ENCODE measurements at places on chromosomes 7 and 10.
A peak's percentile ranks its signal among the peaks of the same experiment; 100 is the strongest.

GRCh38 chr7:133081119-133081598 lies 731 bp downstream of the CHCHD3 start:
- DNase-seq, result no peak

DNA sequence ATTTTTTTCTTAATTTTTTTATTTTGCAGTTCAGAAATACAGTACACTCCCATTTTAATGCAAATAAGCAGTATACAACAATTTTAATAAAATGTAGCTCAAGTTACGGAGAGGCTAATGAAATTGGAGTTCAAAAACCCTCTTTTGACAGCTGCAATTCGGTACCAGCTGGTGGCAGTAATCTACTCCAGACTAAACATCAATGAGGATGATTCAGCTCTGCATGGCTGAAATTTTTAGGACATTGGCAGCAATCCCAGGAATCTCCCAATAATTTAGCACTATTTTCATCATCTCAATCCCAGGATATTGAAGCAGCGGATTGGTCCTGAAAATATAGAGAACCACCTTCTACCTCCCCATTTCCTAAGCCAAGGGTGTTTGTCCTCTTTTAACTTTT lies 278.8 kb downstream of the CACNA2D1 start:
- DNase-seq, result peak; percentile 8

- DNase-seq, result no peak
Observed at GRCh38 chr7:50826371-50827172, 43.9 kb upstream of the GRB10 start.

- no peak for DNase-seq
Observed at GRCh38 chr10:94859086-94859485, 79.4 kb upstream of the CYP2C9 start.

GRCh38 chr7:37532636-37533035 lies 84.0 kb upstream of the ELMO1 start:
- DNase-seq, result no peak

DNA sequence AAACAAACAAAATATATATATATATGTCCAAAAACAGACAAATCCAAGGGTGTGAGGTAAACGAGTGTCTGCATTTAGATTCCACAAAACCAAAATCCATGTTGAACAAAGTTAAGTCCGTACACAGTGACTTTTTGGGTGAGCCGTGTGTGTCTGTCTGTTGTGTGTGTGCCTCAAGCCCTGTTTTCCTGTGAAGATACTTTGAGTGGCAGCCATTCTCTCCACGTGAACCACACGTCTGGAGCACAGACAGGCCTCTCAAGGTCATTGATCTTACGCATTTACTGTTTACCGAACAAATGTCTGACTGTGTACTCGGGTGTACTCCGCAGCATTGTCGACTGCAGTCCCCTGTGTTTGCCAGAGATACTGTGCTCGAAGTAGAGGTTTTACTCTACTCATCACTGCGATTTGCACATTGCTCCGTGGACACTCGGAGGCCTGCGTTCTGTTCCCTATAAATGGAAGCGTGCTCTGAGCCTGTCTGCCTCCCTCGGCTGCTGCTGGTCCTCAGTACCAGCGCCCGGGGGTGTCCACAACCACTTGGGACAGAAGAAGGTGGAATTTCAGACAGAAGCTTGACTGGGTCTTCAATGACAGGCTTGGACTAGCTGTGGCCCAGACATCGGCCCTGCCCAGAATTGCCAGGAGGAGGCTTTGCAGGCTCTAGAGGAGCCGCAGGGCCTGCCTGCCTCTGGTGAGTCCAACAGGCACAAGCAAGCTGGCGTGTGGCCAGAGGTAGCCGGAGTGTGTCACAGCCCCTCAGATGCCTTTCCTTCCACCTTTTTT lies 22.1 kb downstream of the CYP17A1 start:
- DNase-seq, result no peak

DNA sequence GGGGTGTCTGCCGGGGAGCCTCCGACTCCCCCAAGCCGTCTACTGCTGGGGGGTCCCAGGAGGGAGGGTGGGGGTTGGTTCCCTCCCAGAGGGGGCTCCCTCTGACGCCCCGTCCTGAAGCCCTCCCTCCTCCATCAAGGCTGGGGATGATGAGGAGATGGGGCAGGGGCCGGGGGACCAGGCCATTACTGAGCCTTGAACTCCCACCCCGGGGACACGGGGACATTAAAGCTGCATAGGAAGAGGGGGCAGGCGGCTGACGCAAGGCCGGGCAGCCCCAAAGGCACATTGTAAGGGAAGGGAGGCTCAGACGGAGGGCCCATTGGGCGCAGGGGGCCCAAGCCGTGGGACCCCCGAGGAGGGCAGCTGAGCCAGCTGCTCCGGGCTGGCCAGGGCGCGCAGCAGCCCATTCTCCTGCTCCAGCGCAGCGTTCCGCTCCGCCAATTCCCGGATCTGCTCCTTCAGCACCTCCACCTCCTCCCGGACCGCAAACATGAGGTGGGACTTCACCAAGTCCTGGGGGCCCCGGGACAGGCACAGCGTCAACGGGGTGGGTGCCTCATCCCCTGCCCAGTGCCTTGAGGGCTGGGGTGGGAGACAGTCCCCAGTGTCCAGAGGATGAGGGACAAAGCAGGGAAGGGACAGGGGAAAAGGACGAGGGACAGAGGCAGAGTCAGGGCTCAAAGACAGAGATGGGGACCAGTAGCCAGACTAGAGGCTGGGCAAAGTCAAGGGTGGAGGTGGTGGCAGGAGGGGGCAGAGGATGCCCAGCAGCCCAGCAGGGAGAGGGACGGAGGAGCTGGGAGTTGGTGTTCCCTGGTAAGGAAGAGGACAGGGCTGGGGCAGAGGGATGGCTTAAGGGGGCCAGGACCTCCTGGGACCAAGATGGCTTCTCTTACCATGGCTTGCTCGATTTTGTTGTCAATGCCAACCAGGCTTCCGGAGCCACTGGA lies 2.9 kb upstream of the SPACDR start:
- DNase-seq, result no peak

DNA sequence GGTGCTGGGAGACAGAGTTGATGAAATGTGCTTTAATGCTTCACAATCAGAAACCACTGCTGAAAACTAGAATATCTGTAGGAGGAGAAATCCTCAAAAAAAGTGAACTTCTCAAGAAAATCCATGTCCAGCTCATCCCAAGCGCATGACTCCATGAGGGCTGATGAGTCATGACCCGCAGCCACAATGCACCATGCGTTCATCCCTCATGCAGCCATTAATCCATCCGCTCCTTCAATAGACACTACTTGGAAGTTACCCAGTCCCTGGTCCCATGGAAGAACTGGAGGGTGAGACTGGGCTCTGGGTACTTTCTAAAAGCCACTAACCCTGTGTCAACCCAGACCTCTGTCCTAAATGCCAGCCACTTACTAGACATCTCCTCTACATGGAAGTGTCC lies 24.4 kb downstream of the TMEM273 start:
- DNase-seq, result no peak

DNA sequence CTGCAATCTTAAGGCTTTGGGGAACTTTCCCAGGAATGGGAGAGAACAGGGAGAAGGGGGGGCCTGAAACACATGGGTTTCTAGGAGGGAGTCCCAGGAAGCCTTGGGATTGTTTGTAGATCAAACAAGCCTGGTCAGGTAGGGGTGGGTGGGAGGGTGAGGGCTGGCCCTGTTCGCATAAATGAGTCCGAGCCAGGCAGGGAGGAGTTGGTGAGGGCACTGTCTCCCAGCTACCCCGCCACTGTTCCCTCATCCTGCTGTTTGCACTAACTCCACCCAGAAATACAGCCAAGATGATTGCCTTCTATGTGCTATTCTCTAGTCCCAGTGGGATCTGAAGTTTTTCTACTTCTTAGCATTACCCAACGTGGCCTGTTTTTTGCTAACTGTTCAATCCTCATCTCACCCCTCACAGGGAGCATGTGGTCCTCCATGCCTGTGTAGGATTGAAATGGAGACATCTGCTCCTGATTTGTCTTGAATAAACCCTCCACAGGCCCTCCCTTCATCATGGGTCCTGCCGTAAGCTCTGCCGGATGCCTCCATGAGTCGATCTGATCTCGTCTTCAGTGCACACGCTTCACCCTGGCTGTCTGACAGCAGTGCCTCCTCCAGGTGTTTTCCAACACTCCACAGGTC lies 257.0 kb downstream of the COBL start:
- no peak for DNase-seq

DNA sequence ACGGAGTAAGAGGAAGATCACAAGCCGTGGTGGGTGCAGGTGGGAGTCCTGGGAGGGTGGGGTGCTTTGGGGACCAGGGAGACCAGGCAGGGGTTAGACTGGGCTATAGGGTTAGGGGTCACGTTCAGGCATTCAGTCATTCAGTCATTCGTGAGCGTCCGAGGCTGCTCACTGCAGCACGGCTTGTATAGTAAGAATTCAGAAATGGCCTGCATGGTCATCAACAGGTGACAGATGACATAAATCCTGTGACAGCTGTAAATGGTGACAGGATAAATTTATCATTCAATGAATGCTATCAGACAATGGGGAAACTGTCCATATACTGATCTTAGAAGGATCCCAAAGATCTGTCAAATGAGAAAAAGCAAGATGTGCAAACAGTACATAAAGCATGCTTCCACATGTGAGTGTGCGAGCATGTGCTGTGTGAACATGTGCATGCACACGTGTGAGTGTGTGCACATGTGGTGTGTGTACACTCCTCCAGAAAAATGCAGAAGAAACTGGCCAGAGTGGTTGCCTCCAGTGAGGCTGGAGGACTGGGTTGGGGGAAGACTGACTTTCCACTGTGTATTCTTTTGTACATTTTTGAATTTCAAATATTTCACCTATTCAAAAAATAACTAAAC lies 32.0 kb upstream of the SMARCD3 start:
- DNase-seq, result no peak

GRCh38 chr10:19935176-19935575 lies 118.9 kb downstream of the PLXDC2 start:
- no peak for DNase-seq

DNA sequence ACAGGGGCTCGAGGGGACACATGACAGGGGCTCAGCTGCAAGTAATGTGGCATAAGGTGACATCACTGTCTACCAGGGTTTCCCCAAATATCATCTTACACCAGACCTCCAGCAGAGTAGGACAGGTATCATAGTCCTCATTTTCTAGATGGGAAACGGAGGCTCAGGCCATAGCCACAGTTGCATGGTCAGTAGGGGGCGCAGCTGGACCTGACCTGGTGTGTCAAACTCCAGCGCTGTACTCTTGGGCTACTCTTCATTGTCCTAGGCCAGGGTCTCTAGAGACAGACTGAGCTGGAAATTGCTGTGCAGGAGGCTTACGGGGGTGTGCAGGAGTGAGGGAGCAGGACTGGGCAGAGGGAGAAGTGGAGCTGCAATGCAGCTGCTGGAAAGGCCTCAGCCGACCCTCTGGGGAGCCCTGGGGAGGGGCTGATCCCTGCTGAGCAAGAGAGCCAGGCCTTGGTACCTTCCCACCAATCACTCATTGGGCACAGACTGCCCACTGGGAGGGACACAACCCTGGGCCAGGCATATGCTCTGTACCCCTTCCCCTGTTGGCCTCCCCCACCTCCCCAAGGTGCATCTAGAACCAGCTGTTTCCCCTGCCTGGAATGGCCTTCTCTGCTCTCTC lies 89.9 kb downstream of the CDH23 start:
- peak; percentile 26 for DNase-seq

GRCh38 chr7:47179812-47180515 lies 401.9 kb downstream of the TNS3 start:
- DNase-seq, result peak; percentile 70

DNA sequence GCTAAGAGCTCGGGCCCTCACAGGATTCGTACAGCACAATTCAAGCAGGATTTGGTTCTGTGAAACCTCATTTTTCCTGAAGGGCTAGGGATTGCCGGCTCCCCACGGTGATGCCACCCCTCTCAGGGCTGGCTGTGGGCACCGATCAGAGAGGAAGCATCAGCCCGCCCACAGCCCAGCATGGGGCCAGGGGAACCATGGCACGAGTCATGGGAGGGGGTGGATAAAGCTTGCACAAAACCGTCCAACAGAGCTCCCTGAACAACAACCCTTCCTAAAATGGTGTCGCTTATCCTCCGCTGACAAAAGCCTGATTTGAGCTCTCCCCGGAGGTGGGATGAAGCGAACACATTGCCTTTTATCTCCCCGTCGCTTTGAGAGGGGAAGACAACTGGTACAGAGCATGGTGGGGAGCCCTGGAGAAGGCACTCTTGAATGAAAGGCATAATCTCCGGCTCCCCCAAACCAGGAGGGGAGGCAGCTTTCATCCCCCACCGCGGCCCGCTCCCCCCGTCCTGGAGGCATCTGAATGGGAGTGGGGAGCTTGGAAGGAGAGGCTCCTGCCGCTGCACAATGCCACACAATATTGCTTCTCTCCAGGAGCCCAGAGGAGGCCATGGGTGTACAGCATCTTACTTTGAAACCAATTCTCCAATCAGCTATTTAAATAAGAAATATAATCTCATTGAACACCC lies 144.0 kb downstream of the RPS24 start:
- no peak for DNase-seq

GRCh38 chr10:69803809-69804208 lies 2.1 kb downstream of the COL13A1 start:
- DNase-seq, result no peak

All from NCI-H460 (cell line).